Common myeloid progenitor, CD34-positive (primary cell): ENCODE measurements at places on chromosomes 12 and 14.

- no peak for DNase-seq
These were observed 5.0 kb downstream of the CRIP2 start for GRCh38 chr14:105479431-105480158.

DNA sequence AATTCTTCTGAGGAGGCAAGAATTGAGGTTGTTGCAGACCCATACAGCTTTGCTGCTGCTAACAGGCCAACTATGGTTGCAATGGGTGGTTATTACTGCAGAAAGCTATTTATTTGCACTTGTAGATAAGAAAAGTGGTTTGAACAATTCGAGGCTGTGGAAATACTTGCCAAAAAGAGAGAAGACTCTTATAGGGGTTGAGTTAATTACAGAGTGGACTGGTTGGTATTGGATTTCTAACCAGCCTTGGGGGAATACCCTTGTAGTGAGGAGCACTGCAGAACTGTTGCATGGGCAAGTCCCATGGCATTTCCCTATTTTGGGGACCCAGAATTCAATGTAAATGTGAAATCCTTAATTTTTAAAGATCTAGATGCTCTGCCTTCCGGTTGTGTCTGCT lies 120.5 kb downstream of the KCNMB4 start:
- DNase-seq: no peak

GRCh38 chr12:81259360-81259759 lies 181.5 kb downstream of the ACSS3 start:
- DNase-seq: no peak

GRCh38 chr14:24542346-24542936 lies 33.6 kb downstream of the CTSG start:
- no peak for DNase-seq

- no peak for DNase-seq
These were observed 16.7 kb downstream of the AHSA1 start for GRCh38 chr14:77474479-77475177.

GRCh38 chr12:85927166-85927565 lies 53.1 kb downstream of the NTS start:
- DNase-seq: no peak

DNA sequence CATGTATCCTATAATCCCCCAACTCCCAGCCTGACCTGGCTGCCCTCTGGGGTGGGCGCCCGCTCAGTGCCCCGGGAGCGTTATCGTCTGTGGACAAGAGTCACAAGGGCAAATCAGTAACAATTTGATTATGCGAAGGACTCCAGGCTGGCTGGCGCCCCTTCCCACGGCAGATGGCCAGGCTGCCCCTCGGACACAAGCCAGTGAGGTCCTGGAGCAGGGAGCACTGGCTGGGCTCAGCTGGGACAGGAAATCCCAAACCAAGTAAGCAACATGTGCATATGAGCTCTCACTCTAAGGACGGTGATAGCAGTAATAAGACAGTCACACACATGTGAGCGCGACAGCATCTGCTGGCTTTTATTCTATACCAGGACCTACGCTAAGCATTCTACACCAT lies 59.3 kb upstream of the FAM222A start:
- no peak for DNase-seq

DNA sequence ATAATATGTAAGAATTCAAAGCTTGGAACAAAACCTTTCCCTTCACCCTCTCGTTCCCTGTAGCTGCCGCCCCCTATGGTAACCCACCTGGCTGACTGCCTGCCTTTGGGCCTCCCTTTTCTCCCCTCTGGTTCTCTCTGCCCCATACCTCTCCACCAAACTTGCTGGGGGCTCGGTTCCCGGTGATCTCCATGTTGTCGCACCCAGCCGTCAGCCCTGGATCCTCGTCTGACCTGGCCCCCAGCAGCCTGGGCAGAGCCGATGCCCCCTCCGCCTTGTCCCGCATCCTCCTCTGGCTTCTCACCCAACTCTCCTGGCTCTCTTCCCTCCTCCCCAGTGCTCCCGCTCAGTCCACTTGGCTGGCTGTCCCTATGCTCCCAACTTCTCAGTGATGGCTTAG lies 4.5 kb downstream of the CYP46A1 start:
- DNase-seq: no peak

GRCh38 chr12:29599381-29599780 lies 101.9 kb upstream of the OVCH1 start:
- DNase-seq: no peak

DNA sequence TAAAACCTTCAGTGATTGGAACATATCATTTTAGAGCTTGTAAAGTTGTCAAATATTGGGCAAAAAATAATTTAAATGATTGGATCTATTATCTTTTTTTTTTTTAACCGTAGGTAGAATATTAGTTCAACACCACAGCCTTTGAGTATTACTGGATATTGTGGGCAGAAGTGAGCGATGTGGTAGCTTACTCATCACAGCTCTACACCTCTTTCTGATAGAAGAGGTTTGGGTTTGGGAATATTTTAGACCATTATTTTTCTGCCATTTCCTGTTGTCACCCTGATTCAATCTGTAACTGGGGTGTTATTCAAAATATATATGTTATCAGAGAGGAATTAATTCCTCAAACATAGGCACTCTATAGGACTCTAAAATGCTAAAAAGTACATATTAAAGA lies 34.8 kb upstream of the SLC38A2 start:
- DNase-seq: no peak

- DNase-seq: no peak
These were observed 21.0 kb upstream of the RNASE2 start for GRCh38 chr14:20934148-20934762.

DNA sequence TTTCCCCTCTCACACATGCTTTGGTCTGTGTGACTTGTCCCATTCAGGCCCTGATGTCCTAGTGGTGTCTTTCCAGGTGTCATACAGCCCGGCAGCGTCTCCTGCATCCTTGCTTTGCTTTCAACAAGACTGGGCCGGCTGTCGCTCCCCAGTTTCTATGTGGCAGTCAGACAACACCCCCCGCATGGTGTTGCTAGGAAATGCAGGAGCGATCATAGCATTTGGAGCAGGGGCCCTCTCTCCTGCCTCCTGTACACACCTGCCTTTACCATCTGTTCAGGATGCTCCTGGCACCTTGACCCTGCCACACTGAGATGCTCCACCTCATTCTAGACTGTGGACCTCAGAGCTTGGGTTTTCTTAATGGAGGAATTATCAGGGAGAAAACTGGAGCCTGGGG lies 29.5 kb downstream of the CACNA1C start:
- no peak for DNase-seq

GRCh38 chr12:30902001-30902400 lies 24.5 kb upstream of the TSPAN11 start:
- DNase-seq: no peak

- DNase-seq: no peak
These were observed 1823.6 kb upstream of the FLRT2 start for GRCh38 chr14:83706231-83706954.

DNA sequence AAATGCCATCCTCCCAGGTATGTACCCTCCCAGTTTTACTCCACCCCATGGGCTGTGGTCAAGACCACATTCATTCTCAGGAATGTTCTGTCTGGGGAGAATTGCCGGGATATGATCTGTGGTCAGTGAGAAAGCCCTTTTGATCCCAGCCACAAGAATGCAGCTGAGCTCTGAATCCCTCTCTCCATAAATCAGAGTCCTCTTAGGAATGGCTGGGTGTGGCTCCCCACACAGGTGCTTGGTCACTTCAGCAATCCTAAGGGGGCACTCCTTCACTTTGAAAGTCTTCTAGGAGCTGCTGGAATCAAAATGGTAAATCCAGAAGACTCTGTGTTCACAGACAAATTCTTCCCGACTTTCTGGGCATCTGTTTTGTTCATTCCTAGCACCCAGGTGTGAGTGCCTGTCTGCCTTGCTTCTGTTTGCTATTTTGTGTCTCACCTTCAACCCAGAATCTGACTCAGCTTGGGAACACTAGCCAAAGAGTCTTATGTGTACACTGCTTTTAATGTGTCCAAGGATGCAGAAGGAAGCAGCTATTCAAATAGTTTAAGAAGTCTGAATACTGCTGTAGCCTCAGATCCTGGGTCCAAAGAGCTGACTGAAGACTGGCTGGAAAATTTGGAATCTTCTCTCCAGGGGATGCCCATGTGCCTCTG lies 144.6 kb upstream of the CDKN3 start:
- no peak for DNase-seq

DNA sequence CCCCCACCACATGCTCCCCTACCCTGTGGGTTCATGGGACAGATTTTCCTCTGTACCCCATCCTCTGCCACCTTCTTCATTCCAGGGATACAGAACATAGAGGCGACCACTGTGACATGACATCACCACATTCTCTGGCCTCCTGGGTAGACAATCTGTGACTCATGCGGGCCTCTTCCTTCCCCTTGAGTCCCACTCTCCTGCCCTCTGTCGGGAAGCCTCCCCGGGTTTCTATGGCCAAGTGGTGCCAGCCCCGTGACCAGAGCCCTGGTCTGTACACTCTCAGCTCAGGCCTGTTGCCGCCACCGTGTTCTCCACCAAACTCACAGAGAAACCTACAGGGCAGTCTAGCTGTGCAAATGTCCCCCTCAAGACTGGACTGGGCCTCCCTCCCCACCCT lies 8.0 kb downstream of the CLMN start:
- no peak for DNase-seq

DNA sequence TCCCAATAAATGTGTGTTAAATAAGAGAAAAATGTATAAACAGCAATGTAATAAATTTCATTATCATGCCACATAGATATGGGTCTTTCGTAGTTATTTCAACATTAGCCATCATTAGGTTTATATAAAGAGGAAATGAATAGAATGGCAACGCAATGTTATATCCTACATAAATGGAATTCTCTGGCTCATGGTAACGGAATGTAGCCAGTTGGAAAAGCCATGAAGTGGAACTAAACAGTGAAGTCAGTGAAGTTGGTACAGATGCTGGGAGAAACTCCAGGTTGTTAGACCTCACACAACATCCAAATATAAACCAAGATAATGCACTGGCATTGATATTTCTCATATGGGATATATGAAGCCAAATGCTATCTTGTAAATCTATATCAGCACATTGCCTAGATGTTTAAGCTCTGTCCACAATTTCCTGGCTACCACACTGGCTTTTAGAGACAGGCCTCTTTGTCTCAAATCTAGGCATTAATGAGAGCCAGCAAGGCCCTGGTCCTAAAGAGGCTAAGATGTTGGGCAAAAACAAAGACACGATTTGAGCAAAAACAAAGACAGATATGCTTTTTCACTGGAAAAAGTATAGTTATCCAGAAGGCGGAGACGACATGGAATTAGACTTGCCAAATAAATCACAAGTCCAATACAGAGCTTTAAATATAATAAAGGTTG lies 861.0 kb downstream of the RPS29 start:
- no peak for DNase-seq

DNA sequence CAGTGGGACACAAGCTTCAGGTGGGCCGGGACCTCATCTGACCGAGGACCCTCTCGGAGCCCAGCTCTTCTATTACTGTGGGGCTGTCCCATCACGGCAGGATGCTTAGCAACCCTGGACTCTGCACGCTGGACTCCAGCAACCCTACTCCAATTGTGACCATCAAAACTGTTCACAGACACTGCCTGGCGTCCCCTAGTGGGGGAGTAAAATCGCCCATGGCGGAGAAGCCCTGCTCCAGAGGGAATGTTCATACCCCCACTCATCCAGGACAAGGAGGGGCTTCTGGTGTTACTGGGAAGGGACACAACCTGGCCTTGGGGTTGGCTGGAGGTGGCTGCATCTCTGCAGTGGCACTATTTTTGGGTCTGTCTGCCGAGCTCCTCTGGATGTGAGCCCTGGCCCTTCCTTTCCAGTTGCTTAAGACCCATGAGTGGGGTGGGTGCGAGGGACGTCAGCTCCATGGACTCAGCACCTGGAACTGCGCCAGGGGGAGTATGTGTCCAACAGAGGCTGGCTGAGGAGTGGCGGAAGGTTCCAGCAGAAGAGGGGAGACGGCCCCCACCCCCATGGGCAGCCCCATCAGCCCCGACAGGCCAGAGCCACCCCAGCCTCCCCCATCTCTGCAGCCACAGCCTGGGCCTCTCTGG lies 103.8 kb downstream of the RFLNA start:
- DNase-seq: no peak

DNA sequence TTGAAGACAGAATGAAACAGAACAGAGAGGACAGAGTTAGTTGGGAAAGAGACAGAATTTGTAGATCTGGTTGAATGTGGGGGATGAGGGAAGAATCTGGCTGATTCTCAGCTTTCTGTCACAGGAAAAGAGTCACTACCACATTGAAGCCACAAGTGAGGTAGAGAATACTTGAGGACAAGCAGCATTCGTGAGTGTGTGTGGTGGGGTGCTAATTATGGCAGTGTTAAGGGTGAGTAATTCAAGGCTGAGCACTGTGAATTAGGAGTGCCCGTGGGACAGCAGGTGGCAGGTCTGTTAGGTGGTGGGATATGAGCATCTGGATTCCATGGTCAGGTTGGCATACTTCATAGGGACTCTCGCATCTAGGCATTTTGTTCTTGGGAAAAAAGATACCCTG lies 347.4 kb upstream of the PRICKLE1 start:
- DNase-seq: no peak

GRCh38 chr14:29895591-29896083 lies 32.0 kb downstream of the PRKD1 start:
- DNase-seq: no peak

GRCh38 chr12:67991158-67991557 lies 1.9 kb downstream of the IFNG-AS1 start:
- DNase-seq: no peak

- DNase-seq: no peak
These were observed 108.9 kb downstream of the GPR135 start for GRCh38 chr14:59356312-59356711.

- no peak for DNase-seq
These were observed 3.1 kb downstream of the HNF1A start for GRCh38 chr12:120981407-120981941.

DNA sequence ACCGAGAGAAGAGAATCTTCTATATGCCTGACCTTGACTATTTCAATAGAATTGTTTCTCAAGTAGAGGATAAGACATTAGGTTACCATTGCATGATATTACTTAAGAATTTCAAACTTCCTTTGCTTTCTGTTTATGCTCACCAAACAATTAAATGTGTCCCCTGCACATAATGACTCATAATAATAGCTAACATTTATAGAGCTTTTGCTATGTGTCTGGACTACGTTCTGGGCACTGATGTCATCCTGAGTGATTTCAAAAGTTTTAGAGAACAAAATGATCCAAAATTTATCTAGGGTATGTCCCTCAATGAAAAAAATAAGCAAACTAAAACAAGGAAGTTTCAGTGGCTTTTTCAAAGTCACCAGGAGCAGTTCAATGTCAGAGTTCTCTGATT lies 38.8 kb downstream of the SLC15A5 start:
- no peak for DNase-seq
